ENCODE measurements at places on chromosomes 7 and 10. TPM values are rescaled to one million over a fixed set of nuclear protein-coding genes. Genes with fewer than 3 reads are reported as not detected.

The KCP gene
- not detected for total RNA-seq

The TAS2R4 gene
- 1.3 TPM for total RNA-seq

The JMJD1C gene
- 98.4 TPM for total RNA-seq

The JAKMIP3 gene
- total RNA-seq: under 0.01 TPM

The PARD3 gene
- total RNA-seq: 38.7 TPM

The OR2A42 gene
- total RNA-seq: under 0.01 TPM

The SVIL gene
- total RNA-seq: 7.8 TPM

DNA sequence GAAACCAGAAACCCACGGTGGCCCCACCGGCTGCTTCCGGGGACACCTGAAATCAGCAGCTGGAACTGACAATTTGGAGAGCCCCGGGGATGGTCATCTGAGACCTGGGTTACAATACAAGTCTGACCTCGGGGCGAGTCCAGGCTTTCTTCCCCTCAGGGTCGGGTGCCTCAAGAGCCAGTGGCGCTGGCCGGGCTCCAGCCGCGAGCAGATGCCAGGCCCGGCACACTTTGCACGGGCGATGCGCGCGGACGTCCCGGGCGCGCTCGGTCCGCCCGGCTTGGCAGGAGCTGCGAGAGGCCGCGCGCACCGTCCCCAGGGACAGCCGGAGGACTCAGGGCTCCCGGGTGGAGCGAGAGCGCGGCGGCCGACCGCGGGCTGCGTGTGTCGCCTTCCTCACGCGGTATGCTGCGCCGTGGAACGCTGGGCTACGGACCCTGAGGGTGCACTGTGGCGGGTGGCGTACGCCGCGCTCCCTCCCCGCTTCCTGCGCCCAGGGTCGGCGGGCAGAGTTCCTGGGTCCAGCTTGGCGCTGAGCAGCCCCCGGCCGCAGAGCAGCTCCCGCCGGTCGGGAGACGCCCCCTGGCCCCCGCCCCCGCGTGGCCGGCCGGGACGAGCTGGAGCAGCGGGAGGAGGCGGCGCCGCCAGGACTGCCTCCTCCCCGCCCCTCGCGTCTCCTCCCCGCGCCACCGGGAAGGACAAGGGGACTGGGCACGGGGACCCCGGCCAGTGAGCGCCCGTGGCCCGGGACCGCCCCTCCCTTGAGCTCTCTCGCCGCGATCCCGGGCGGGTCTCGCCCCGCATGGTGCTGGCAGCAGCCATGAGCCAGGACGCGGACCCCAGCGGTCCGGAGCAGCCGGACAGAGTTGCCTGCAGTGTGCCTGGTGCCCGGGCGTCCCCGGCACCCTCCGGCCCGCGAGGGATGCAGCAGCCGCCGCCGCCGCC lies at the start of gene RBM20:
Gene RBM20, plus strand, starts transcription at position 684 of the 945 bp plus-strand sequence. Its CDS starts 119 bp downstream, at position 803.
- peak; percentile 21 for DNase-seq

DNA sequence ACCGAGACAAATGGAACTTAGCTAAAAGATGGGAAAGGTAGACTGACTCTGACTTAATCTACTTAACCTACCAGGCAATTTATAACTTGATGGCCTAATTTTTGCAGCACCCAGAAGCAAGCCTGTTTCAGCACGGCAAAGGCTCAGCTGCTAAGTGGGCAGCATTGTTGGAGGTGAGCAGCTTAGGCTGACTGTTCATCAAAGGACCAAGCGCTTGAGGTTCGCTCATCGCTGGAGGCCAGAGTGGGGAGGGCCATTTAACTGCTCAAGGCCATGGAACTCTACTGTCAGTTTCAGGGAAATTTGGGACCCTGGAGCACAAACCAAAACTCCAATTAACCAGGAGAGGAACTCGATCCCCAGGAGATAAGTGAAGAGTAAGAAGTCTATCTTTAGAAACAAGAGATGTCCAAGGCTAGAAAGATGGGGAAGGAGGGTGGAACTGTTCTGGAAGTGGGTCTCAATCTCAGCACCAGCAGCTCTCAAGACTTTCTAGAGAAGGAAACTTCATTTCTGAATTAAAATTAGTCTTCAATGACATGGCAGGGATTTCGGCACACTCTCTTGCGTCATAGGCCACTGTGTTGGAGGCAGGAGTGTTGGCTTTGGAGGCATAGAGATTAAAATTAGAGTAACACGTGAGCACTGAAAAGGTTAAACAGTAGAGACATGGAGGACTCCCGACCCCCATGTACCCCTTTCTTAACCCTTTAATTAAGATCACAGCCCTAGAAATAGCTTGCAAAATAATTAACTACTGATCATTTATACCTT lies 43.1 kb downstream of the EGFR start:
- DNase-seq: no peak

- no peak for DNase-seq
Measured at GRCh38 chr7:106626376-106627164, 34.4 kb downstream of the CCDC71L start.

GRCh38 chr10:60615541-60615940 lies 162.7 kb upstream of the CDK1 start:
- no peak for DNase-seq

- peak; percentile 83 for DNase-seq
Measured at GRCh38 chr7:93890464-93891068, at the start of gene TFPI2. TSS of gene TFPI2 (minus strand) at chr7:93890753. CDS start at chr7:93890678, 75 bp downstream.

- peak; percentile 69 for DNase-seq
Measured at GRCh38 chr10:88254091-88254490, 329.0 kb downstream of the RNLS start.

DNA sequence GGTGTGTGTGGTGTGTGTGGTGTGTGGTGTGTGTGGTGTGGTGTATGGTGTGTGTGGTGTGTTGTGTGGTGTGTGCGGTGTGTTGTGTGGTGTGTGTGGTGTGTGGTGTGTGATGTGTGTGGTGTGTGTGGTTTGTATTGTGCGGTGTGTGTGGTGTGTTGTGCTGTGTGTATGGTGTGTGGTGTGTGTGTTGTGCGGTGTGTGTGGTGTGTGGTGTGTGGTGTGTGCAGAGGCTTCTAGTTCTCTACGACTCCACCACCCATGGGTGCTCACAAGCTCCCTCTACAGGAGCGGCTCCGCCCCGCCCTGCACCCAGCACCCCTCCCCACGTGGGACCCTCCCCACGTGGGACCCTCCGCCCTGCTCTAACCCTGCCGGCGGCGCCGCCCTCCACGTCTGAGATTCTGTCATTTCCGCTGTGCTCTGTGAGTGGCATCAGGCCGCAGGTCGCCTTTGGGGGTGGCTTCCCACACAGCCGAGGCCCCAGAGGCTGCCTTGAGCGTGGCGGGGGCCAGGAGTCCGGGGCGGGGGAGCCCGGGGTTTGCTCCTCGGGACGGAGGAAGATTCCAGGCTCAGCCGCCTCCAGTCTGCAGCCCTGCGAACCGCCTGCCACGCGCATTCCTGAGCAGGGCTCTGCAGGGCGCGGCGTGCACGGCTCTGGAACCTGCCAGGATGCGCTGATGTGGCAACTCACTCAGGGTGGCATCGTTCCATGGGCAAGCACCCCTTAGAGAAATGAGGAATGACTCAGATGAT lies 37.0 kb upstream of the DNAJB6 start:
- no peak for DNase-seq

- no peak for DNase-seq
Measured at GRCh38 chr10:67257018-67257417, 331.2 kb downstream of the LRRTM3 start.

- no peak for DNase-seq
Measured at GRCh38 chr10:35136263-35136815, 9.7 kb downstream of the CREM start.

DNA sequence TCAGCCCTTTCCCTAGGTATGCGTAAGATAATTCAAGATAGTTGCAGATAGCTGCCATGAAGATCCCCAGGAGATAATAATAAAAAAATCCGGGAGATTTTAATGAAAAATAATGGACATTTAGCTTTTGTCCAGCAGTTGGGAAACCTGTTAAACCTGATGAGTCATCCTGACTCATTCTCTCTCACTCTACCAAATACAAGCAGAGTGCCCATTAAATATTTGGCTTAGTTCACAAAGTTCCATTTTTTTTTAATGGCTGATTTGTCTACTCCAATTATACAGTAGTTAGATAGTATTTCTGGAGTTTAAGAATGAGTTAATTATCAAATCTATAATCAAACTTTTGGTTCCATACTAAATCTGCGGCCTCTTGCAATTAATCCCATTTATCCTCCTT lies 2.1 kb upstream of the SHTN1 start:
- DNase-seq: peak; percentile 71

DNA sequence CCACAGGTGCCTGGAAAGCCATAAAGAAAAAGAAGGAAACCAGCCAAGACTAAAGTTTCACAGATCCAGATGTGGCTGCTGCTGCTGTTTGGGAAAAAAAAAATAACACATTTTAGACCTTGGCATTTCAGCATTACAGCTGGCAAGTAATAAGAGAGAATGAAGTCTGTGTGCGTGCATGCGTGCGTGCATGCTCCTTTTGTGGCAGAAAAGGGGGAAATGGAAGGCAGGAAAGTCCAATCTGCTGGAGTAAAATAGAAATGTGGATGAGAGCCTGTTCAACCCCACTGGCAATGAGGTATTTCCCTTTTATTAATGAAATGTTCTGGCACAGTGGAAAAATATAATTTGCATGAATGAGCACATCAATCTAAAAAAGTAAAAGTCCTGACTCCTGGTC lies 137.0 kb upstream of the SEMA3A start:
- no peak for DNase-seq

- no peak for DNase-seq
Measured at GRCh38 chr7:126840869-126841268, 411.9 kb downstream of the GRM8 start.

DNA sequence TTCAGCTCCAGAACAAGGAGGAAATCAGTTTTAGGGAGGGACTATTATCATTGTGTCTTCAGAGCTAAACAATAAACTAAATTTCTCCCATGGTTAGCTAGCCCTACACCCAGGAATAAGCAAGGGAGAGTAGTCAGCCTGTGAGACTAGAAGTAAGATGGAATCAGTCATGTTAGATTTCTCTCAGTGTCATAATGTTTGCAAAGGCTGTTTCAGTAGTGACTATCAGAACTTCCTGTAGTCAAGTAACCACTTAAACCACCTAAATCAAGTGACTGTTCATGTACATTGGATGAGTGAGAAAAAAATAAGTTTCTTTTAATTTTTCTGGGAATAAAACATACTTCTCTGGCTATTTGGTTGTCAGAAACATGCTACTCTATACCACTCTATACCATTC lies 121.6 kb downstream of the KCND2 start:
- no peak for DNase-seq

DNA sequence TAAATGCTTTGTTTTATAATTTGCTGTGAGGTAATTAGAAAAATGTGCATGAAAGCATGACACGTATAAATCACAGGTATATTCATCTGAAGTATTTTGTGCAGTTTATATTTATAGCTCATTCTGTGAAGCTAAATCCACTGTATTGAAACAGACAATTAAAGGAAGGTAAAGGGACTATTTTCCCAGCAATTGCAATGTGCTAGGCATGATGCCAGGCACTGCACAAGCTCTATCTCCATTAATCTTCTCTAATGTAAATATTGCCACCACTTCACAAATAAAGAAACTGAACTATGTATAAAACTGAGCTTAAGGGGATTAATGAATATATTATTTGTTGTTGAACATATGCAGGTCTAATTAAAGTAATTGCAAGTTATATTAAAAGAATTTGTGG lies 1012.5 kb downstream of the NRG3 start:
- no peak for DNase-seq

- no peak for DNase-seq
Measured at GRCh38 chr7:151873402-151873965, 3.4 kb downstream of the PRKAG2 start.

GRCh38 chr7:50474382-50475160 lies 24.4 kb upstream of the FIGNL1 start:
- DNase-seq: no peak

DNA sequence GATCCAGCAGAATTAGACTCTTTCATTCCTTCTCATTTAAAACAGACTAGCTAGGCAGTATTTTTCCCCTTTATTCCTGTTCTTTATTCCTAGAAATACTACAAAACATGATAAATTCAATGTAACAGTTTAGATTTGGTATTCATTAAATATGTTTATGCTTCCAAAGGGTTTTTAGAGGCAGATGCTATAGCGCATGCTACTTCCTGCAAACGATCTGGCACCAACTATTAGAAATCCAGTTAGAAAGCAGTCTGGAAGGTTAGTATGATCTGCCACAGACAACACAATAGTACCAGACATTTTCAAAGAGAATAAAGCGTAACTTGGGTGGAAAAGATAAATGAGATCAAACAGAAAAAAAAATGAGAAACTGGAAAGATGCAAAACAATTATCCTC lies 63.5 kb upstream of the PTN start:
- DNase-seq: no peak

DNA sequence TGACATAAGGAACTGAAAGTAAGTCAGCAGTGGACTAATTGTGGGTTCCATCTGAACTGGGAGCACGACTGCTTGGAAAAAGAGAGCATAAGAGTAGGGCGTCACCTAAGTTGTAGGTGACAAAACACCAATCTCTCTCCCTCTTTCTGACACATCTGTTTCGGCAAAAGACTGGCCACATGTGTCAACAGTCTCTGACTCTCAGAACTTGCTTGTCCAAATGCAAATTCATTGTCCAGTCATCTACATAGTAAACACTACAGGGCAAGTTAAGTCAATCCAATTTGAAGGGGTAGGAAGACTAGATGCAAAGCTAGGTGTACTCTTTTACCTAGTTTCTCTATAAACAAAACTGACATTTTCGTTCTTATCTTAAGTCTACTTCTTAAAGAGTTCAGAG lies 87.7 kb downstream of the ZNF438 start:
- no peak for DNase-seq

DNA sequence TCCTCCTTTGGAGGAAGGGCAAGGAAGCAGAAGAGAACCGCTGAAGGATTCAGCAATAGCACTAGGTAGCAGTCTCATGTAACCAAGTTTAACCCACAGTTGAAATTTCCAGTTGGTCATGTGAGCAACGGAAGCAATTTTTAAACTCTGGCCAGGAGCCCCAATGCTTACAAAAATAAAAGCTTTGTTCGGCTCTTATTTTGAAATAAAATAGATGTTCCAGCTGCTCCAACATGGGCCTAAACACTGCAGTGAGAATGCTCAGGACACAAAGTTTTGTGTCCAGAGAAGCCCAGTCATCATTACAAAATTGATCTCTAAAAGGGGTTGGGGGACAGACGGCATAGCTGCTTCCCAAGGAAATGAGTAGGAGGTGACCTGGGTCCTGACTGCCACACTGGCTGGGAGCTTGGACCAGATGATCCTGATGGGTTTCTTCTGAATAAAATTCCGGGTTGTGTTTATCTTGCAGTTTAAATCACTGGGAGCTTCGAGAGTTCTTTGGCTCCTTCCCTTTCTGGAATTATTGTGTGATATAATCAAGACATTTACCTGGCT lies 452 bp upstream of the TMEM140 start:
- DNase-seq: peak; percentile 72

DNA sequence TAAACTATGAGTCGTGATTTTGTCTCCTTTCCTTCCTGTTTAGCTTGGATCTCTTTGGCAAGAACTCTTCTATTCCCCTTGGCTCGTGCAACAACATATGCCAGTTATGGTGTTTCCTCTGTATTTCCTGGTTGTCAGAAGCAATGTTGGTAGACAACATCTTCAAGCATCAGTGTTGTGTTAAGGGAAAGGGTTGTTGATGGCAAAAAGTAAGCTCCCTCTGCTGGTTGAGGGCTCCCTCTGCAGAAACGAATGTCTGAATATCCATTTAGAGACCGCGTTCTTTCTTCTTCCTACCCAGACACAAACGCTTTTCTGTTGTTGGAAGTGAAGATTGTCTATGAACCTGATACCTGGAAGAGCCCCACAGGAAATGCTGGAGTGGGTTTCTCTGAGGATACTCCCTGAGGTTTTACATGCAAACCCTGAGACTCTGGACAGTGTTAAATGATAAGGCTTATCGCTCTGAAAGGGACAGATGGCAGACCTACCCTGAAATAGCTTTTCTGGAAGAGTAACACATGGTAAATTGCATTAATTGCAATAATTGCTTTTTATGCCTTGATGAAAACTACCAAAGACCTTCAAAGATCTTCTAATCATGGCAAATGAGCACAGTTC lies 23.5 kb upstream of the C1QL3 start:
- peak; percentile 45 for DNase-seq

GRCh38 chr7:95469848-95470247 lies 15.9 kb upstream of the ASB4 start:
- DNase-seq: no peak
